Pancreas (tissue), 10 donors: ENCODE measurements at places on chromosomes 12 and 14.

DNA sequence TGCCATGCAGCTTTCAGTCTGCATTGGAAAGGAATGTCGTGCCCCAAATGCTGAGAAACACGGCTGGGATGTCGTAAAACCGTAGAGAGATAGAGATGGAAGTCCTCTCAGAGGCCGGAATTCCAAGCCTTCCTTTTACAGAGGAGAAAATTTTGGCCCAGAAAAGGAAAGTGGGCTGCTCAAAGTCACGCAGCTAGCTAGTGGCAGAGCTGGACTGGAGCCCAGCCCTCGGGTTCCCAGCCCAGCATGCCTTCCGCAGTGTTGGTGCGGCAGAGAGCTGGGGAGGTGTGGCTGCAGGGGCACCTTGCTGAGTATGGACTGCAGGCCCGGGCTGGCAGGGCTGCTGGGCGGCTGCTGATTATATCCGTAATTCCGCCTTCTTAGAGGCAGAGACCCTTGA, 50.3 kb downstream of the KCNA1 start:
- H3K36me3 ChIP-seq, result no peaks in the 10 kb centered on the region
- H3K4me3 ChIP-seq, result no peak overlapping the region
- H3K4me1 ChIP-seq, result no peaks in the 10 kb centered on the region
- no peak overlapping the region for H3K27ac ChIP-seq

GRCh38 chr14:75401361-75401760, 26.5 kb upstream of the JDP2 start:
- H3K27me3 ChIP-seq, result no peaks in the 10 kb centered on the region
- peaks cover 13% of the 10 kb centered on the region for H3K4me1 ChIP-seq
- no peak for DNase-seq
- no peaks in the 10 kb centered on the region for H3K36me3 ChIP-seq
- peak overlapping the region; percentile 75 for H3K27ac ChIP-seq

- no peaks in the 10 kb centered on the region for H3K27me3 ChIP-seq
- no peaks in the 10 kb centered on the region for H3K4me1 ChIP-seq
- no peak overlapping the region for H3K4me3 ChIP-seq
- H3K36me3 ChIP-seq, result no peaks in the 10 kb centered on the region
These were observed 19.0 kb upstream of the NUAK1 start for GRCh38 chr12:106157802-106158201.

GRCh38 chr12:50728417-50728816, 35.5 kb upstream of the ATF1 start:
- peaks cover 6% of the 10 kb centered on the region for H3K4me1 ChIP-seq
- no peaks in the 10 kb centered on the region for H3K27me3 ChIP-seq
- peaks cover 6% of the 10 kb centered on the region for H3K36me3 ChIP-seq
- no peak overlapping the region for H3K27ac ChIP-seq

GRCh38 chr14:74983343-74983742, 19.4 kb upstream of the EIF2B2 start:
- no peaks in the 10 kb centered on the region for H3K36me3 ChIP-seq
- no peaks in the 10 kb centered on the region for H3K27me3 ChIP-seq
- no peak overlapping the region for H3K27ac ChIP-seq
- no peak for DNase-seq

GRCh38 chr12:29957835-29958234, 174.1 kb upstream of the TMTC1 start:
- H3K4me1 ChIP-seq, result no peaks in the 10 kb centered on the region
- no peak overlapping the region for H3K4me3 ChIP-seq
- H3K27me3 ChIP-seq, result no peaks in the 10 kb centered on the region
- no peak for DNase-seq

DNA sequence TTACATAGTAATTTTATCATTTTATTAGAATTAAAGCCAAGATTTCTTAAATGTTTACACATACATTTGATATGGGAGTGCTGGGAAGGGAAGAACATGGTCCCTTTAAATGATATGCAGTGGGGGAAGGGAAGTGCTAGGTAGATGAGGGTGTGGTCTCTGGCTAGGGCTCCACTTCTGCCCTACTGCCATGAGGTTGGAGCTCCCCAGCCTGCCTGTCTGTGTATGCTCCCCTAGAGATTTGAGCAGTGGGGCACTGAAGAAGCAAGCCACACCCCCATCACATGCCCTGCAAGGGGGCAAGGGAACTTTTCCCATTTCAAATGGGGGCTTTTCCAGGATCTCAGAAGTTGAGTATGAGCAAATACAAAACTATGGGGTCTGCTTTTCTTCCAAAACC, 25.5 kb downstream of the CLECL1 start:
- H3K27ac ChIP-seq, result no peak overlapping the region
- no peaks in the 10 kb centered on the region for H3K4me1 ChIP-seq
- DNase-seq, result no peak
- H3K4me3 ChIP-seq, result no peak overlapping the region
- H3K36me3 ChIP-seq, result no peaks in the 10 kb centered on the region

- DNase-seq, result peak; percentile 73
- no peaks in the 10 kb centered on the region for H3K36me3 ChIP-seq
- H3K27me3 ChIP-seq, result peaks cover 30% of the 10 kb centered on the region
- no peak overlapping the region for H3K4me3 ChIP-seq
These were observed 15.7 kb downstream of the TBX3 start for GRCh38 chr12:114668151-114668885.

- no peaks in the 10 kb centered on the region for H3K27me3 ChIP-seq
- no peaks in the 10 kb centered on the region for H3K36me3 ChIP-seq
- H3K27ac ChIP-seq, result no peak overlapping the region
These were observed 293.5 kb upstream of the DIO2 start for GRCh38 chr14:80504781-80505180.

DNA sequence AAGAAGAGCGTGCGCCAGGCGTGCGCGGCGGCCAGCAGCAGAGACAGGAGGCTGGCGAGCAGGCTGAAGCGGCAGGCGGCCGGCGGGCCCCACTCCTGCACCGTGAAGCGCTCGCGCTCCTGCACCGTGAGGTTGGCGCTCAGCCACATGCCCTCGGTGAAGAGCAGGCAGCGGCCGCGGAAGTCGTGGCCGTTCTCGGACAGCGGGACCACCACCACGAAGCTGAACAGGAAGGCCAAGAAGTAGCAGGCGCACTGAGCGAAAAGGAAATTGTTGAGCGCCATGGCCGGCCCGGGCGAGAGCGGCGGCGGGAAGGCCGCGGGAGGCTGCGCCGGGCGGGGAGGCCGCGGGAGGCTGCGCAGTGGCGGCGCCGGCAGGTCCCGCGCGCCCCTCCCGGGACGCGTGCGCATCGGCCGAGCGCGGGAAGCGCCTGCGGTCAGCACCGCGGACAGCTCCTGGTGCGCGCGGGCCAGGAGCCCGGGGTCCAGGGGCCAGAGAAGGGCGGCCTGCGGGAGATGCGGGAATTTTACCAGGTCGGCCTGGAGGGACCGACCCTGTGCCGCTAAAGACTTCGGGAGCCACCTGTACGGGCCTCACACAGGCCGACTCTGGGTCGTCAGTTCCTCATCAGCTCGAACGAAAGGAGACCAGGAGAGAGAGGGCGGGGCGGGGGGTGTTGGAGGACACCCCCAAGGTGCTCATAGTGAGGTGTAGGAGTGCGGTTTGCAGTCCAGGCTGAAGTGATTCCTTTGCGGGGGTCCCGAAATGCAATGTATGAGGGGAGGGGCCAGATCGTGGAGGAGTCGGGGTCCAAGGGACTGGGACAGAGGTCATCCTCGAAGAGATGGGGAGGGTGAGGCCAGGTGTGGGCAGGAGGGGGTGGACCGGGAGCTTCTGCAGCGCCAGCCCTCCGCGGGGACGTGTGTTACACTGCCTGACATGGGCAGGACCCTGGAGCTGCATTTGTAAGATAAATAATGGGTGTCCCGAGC, at the start of gene TMEM179:
Gene TMEM179, minus strand, starts transcription at position 315 of the 992 bp plus-strand sequence. Its CDS starts 31 bp downstream, at position 284.
- no peaks in the 10 kb centered on the region for H3K4me1 ChIP-seq
- no peak within 1 kb of the TSS for H3K4me3 ChIP-seq
- DNase-seq, result peak; percentile 59
- peaks cover 7% of the 10 kb centered on the region for H3K27me3 ChIP-seq

GRCh38 chr14:50360851-50361250, 35.8 kb downstream of the CDKL1 start:
- H3K36me3 ChIP-seq, result no peaks in the 10 kb centered on the region
- no peak for DNase-seq
- H3K27me3 ChIP-seq, result no peaks in the 10 kb centered on the region
- no peak overlapping the region for H3K4me3 ChIP-seq
